ENCODE measurements at places on chromosomes 11 and 22.

GRCh38 chr11:36605221-36606216 is 7.5 kb upstream of the RAG2 start:
- no peak for DNase-seq

GRCh38 chr22:32644252-32645100 is 157.0 kb upstream of the TIMP3 start:
- peak; percentile 29 for DNase-seq

- no peak for DNase-seq
Observed at GRCh38 chr11:45319077-45319476, 32.9 kb upstream of the SYT13 start.

DNA sequence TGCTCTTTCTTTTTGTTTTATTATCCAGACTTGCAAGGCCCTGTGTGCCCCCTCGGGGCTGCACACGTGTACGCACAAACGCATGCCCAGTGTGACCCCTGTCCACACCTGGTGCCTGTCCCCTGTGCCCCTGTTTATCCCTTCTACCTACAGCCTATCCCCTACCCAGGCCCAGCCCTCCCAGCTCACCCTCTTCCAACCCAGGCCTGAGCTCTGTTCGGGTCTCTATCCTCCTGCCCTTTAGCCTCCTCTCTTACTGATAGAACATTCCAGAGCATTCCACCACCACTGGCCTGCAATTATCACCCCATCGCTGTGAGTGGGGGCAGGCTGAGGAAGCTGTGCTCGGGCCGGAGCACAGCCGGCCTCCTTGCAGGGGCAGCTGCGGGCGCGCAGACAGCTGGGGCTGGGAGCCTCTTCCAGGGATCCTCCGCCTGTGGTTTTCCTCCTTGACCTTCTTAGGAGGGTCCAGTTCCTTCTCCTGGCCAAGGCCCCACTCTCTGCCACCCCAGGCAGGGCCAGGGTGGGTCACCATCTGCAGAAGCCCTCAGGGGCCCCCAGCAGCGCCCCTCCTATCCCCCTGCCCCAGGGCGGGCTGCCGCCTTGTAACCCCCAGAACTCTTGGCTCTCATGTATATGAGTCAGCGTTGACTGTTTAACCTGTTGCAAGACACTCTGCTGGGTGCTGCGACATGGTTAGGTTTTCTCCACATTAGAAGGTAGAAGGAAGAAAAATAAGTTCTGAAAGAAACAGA is 41.8 kb upstream of the KCNQ1OT1 start:
- no peak for DNase-seq

DNA sequence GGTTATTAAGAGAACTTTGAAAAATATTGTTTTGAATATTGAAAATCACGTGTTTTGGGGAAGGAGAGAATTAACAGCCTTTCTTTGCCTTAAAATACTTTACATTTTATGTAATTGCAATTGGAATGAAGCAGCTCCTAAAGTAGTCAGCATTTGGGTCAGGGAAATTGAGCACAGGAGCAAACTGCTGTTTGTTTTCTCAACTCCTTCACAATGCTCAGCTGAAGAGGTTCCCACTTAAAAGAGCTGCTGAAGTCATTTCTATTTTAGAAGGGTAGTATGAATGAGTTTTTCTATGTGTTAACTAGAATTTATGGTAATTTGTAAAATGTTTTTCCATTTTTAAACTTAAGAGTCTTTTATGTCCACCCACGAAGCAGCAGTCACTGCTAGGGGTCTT is 8.1 kb upstream of the UCP2 start:
- DNase-seq: no peak

DNA sequence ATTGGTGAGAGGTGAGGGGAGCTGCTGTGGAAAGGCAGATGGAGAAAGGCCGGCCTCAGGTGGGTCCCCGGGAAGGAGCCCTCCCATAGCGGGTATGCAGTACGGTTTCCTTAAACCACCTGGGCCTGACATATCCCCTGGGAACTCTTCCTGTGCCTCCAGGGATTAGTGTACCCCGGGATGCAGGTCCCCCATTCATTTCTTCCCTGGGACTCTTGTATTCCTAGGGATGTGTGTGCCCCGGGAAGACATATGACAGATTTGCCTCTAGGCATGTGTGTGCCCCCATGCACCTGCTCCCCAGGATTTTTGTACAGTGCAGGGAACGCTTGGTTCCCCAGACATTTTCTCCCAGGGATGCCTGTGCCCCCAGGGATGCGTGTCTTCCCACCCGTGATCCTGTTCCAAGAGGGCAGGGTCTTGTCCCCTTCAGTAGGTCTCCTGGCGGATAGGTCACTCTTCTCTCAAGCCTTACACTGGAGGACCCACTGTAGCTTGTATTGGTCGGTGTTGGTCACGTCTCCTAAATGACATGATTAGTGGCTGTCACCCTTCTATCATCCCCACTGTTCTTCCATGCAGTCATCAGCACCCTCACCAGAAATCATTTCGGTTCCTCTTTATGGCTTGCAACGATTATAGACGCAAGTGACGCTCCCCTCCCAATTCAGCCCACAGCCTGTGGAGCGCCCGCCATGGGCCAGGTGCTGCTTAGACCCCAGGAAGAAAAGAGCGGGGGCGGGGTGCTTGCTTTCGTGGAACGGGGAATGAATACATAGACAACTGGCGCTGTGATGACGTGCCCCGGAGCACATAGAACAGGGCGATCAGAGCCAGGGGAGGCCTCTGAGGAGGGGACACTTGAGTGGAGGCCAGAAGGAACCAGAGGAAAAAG is 1.3 kb downstream of the PARVB start:
- DNase-seq: no peak

DNA sequence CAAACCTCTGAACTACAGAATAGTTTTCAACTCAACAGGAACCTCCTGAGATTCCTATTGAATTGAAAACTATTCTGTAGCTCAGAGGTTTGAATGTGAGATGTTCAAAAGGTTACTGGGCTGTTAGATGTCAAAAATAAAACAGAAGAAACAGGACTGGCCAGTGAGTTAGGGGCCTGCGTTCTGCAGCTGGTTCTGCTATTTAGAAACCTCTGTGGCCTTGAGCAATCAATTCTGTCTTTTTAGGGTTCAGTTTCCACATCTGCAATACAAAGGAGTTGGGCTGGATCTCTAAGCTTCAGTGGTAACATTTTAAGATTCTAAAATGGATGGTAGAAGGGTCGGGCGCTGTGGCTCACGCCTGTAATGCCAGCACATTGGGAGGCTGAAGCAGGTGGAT is 55.8 kb downstream of the CLMP start:
- no peak for DNase-seq

DNA sequence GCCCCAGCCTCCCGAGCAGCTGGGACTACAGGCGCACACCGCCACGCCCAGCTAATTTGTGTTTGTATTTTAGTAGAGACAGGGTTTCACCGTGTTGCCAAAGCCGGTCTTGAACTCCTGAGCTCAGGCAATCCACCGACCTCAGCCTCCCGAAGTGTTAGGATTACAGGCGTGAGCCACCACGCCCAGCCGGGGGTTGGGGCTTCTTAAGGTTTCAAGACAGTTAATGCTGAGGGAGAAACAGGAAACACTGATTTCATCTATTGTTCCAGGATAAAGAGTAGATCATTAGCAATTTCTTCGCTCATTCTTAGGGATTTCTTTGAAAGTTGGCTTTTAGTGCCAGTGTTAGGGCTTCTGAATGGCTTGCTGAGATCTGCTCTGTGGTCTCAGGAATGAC is 21.2 kb upstream of the CLMP start:
- DNase-seq: no peak

- no peak for DNase-seq
Observed at GRCh38 chr11:43130616-43131015, 181.2 kb upstream of the API5 start.

GRCh38 chr11:131658414-131658813 is 288.0 kb downstream of the NTM start:
- no peak for DNase-seq

- DNase-seq: no peak
Observed at GRCh38 chr11:128927683-128928336, 14.9 kb downstream of the TP53AIP1 start.

DNA sequence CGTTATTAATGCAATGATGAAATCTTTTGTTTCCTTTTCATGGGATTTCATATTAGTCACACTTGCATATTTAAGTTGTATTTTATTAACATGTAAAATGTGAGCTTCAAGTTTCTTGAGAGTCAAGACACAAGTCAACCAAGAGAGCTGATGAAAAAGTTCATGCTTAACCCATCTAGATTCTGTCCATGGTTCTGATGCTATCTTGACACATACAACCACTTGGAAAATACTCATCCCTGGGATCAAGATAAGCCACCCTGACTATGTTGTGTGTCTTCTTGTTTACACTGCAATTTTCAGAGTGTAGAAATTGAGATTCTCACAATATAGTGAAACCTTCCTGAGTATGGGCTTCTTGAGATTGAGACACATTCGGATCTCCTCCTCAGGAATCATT is 664 bp upstream of the OR10A4 start:
- no peak for DNase-seq

GRCh38 chr11:130513132-130513531 is 64.7 kb downstream of the ADAMTS15 start:
- no peak for DNase-seq

GRCh38 chr11:109349276-109350080 is 72.5 kb upstream of the C11orf87 start:
- DNase-seq: no peak

GRCh38 chr11:62445314-62445740 is 26.5 kb downstream of the SCGB1A1 start:
- DNase-seq: no peak

DNA sequence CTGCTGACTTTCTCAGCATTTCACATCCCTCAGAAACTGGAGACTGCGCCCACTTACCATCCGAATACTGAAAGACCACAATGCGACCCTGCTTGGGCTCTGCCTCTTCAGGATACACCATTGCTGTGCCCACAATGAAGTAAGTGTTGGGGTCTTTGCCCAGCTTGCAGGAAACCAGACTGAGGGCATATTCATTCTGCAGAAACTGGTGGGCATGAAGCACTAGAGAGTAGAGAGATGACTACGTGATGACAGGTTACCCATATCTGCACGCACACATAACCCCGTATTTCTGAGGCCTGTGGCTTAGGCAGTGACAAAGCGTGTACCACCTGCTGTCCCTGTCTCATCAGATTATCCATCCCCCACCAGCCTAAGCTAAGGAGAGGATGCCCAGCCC is 14.6 kb upstream of the VWCE start:
- no peak for DNase-seq

GRCh38 chr11:60991457-60991856 is 20.0 kb downstream of the CD6 start:
- DNase-seq: no peak

DNA sequence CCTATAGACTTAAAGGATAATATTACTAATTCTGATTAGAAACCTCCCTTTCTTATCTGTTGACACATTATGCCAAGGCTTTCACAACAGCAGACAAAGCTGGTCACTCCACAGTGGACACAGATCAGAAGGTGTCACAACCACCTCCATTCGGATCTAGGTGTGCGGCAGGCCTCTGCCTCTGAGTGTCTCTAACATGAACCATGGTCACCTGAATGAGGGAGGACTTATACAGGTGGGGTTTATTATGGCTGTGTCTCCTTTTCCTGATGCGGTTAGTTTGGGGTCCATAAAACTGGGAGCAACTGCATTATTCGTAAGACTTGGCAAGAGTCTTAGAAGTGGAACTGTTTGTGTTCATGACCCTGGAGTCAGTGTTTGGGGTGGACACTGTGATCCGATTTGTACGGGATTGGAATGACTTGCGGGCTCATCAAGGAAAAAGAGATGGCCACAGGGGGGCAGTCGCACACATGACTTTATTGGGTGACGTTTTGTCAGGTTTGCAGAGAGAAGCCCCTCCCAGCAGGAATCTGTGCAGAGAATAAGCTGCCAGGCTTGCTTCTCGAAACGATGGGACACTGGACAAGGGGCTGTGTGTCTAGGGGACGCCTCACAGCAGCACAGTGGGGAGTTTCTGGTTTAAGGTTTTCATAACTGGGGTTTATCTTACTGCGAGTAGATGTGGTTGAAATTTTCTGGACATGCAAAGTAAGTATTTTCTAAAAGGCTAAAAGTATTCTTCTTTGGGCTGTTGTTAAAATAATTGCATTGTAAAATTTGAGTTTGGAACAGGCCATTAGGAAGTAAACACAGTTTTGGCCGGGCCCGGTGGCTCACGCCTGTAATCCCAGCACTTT is 90.6 kb downstream of the GAB4 start:
- peak; percentile 33 for DNase-seq

Measured in activated CD4-positive, alpha-beta T cell treated with anti-CD3 and anti-CD28 coated beads for 4 hours (primary cell).